ENCODE measurements at places on chromosomes 7 and 10.

DNA sequence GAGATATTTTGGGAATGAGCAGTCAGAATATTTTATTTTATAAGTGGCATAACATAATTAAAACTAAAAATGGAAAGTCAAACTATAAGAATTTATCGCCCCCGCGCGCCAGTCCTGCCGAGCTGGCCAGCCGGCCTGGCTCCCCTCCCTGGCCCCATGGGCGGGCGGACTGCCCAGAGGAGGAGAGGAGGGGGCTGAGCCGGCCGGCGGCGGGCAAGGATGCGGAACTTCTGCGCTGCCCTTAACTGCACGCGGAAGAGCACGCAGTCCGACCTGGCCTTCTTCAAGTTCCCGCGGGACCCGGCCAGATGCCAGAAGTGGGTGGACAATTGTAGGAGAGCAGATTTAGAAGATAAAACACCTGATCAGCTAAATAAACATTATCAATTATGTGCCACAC lies 96.8 kb downstream of the DKK1 start:
- no peak for DNase-seq

- no peak for DNase-seq
These were observed 6.6 kb upstream of the SERPINE1 start for GRCh38 chr7:101120315-101120714.

GRCh38 chr7:157616426-157616825 lies 279.6 kb downstream of the DNAJB6 start:
- DNase-seq, result no peak

DNA sequence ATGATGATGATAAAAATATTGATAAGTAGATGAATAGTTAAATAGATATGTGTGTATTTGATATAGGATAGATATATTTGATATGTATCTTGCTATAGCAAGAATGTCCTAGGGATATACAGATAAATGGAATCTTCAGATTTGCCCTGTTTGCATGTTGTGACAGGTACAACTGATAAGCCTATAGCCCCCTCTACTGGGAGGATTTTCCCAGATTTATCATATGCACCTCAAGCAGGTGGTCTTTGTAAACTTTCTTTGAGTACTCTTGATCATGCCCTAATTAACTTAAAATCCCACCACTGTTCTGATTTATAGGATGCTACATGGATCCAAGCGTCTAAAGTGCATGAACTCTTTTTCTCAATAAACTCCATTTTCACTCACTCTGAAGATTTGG lies 1050.7 kb downstream of the SORCS3 start:
- no peak for DNase-seq
